Stimulated activated CD8-positive, alpha-beta memory T cell treated with anti-CD3 and anti-CD28 coated beads, Interleukin-2, amount 100 ng/mL, for 48 hours (primary cell): ENCODE measurements at places on chromosomes 1 and 21.

GRCh38 chr1:199178646-199179045, 539.8 kb downstream of the PTPRC start:
- DNase-seq: no peak

DNA sequence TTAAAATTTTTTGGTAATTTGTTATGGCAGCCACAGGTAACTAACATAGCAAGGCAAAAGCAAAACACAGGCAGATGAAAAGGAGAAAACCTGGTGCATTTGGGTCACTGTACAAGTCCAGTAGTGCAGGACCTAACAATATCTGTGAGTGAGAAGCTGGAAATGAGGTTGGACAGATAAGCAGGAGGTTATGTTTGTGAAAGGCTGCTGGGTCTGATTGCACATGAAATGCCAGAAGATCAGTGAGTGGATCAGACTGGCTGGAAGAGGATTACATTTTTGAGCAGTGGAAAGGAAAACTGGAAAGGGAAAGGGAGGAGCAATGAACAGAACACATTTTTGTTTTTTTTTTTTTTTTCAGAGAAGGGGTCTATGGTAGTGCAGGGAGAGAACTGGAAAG, 73.6 kb downstream of the CYYR1 start:
- no peak for DNase-seq

DNA sequence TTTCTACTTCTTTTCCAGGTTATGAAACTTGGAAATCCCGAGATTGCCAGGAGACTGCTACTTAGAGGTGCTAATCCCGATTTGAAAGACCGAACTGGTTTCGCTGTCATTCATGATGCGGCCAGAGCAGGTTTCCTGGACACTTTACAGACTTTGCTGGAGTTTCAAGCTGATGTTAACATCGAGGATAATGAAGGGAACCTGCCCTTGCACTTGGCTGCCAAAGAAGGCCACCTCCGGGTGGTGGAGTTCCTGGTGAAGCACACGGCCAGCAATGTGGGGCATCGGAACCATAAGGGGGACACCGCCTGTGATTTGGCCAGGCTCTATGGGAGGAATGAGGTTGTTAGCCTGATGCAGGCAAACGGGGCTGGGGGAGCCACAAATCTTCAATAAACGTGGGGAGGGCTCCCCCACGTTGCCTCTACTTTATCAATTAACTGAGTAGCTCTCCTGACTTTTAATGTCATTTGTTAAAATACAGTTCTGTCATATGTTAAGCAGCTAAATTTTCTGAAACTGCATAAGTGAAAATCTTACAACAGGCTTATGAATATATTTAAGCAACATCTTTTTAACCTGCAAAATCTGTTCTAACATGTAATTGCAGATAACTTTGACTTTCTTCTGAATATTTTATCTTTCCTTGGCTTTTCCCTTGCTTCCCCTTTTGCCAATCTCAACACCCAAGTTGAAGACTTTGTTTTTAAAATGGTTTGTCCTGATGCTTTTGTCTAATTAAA, 4.0 kb downstream of the CDKN2C start:
- DNase-seq: no peak

DNA sequence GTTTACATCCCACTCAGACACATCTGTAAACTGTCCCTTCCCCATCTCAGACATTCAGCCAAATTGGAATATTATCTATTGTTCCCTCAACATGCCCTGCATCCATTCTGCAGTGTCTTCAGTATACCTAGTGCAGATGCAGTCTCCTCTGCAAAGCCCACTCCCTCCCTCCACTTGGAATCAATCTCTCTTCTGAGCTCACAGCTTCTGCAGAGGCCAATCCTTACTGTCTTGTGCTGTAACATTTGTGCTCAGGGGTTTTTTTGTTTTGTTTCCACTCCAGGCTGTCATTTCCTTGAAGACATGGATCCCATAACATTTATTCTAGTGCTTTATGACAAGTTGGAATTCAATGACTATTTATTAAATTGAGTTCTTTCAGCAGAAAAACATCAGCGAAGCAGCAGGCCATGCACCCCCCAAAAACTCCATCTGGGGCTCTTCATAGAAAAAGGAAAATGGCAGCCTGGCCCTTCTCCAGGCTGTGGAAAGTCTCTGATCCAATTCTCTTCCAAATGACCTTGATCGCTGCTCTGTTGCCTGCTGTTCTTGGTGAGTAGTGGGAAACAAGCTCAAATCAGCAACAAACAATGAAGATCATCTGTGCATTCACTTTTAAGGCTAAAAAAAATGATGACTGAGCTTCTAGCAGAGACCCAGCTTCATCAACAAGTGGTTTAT, 8.7 kb downstream of the C4BPA start:
- no peak for DNase-seq

- DNase-seq: no peak
Observed at GRCh38 chr1:145720556-145720877, 1.2 kb downstream of the CD160 start.

DNA sequence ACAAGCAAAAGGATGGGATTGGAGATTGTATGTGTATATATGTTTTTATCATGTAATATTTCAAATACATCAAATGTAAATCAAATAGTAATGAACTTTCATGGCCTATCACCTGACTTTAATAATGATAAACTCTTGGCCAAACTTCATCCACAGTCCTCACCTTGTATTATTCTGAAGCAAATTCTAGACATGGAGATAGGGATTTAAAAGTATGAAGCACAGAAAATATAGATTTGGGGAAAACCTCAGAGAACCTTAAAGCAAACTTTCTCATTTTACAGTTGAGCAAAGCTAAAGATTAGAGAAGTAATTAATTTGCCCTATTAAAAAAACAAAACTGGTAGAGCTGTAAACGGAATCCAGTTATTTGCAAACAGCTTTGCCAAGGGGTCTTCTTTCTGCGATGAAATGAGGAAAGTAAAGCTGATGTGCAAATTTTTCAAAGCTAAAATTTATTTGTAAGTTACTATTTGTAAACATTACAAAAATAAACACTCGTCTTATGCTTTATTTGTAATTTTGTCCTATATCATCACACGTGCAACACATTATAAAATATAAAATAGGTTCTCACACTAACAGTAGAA, 19.9 kb upstream of the KIF14 start:
- no peak for DNase-seq

DNA sequence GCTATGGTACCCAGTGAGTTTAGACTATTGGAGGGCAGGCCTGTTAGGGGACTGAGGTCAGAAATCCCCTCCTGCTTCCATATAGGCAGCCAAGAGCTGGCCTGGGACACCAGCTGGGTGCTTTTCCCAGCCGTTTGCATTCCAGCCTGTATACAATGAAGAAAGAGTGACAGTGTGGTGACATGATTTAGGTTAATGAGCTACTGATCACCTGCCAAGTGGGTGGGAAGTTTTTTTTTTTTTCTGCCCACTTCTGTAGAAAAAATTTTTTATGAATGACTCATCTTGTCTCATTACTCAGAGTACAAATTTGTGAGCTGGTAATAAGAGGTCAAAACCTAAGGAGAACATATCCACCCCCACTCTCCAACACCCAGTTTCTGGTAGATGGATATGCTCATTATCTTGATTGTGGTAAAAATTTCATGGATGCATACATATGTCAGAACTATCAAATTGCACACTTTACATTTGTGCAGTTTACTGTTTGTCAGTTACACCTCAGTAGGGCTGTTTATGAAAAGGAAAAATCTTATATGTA, 16.4 kb upstream of the CGN start:
- DNase-seq: no peak

DNA sequence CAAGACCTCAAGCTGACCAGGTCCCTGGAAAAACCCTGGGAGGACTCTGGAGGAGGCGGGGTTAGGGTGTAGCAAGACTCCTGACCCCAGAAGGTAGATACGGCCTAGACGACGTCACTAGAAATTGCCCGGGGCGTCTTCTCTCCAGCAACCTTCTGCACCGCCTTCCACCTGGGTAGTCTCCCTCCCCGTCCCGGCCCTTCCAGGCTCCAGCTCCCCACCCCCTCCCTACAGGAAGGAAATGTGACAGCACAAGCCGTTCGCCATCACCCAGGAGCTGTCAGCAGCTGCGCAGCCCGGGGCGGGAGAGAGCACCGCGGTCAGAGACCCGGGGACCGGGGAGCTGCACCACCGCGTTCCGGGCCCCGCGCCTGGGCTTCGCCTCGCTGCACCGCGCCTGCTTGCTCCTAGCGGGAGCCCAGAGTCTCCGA, 20.0 kb downstream of the SERTAD4 start:
- no peak for DNase-seq

- no peak for DNase-seq
Observed at GRCh38 chr1:40266786-40267535, 8.9 kb downstream of the ZMPSTE24 start.

DNA sequence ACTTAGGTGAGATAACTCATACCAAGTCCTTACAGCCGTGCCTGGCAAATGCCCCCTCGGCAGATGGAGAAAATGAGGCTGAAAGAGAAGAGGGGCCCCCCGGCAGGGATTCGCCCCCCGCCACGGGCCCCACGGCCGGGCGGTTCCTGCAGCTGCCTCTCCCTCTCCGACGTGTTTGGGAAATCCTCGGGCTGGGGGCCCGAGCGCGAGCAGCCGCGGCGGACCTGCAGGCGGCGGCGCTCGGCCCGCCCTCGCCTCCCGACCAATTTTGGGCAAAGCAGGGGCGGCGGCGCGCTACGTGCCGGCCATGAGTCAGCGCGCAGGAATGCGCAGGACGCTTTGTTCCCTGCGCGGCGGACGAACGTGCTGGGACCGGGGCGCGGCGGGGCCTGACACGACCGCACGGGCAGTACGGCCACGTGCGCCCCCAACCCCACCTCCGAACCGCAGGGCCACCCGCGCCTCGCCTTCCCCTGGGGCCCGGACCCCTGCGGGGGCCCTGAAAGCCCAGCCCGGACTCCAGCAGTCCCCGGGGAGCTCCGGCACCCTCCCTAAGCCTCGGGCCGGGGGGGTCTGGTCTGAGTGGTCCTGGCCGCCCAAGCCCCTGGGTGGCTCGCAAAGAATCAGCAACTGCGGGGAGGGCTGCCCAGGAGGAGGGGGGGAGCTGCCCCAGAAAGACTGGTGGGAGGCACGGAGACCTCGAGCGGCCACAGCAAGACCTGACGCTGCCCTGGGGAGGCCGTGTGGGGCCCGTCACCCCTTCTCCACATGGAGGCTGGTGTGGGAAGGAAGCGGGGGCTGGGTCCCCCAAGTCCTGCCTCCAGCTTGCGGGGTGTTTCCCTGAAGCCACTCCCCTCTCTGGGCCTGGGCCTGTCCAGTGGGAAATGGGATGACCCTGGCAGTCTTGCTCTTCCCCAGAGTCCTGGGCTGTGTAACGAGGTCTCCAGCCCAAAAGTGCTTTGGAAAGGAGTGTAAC, 11.9 kb upstream of the EDN2 start:
- DNase-seq: peak; percentile 51

DNA sequence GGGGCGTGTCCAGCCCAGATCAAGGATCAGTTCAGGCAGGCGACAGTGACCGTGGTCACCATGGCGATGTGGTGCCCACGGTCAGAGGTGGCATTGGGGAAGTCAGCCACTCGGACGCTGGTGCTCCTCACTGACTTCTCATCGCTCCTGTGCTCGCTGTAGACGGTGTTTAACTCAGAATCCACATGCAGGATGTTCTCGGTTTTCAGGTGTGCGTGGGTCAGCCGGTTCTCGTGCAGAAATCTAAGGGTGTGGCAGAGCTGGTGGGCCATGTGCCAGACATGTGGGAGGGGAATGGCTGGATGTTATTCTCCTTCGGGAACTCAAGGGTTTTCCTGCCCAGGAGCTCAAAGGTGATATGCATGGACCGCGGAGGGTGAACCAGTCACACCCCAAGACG, 11.7 kb downstream of the OR2AJ1 start:
- DNase-seq: no peak

GRCh38 chr1:229726061-229726460, 100.0 kb downstream of the URB2 start:
- DNase-seq: no peak

DNA sequence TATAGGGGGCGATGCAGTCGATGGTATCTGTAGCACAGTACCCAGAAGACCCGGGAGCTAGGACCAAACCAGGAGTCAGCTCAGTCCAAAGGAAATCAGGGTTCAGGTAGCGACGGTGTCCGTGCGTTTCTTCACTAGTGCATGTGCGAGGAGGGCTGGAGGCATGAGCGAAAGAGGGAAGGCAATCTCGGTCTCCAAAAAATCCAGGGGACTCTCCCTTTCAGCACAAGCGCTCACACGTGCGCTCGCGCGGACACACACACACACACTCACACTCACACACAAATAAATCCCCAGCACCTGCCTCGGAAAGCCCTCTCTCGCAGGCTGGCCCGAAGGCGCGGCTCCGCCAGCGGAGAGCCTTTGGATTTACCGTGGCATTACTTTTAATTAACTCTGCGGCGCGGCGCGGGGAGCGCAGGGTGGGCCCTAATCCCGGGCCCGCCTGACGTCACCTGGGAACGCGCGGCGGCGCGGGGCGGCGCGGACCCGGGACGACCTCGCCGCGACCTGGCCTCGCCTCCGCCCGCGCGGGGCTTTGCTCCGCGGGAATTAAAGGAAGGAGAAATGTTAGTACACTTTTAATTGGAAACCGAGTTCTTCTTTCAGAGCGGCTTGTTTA, 121.2 kb downstream of the LMX1A start:
- DNase-seq: no peak

- no peak for DNase-seq
Observed at GRCh38 chr1:119909890-119910596, 13.7 kb upstream of the ADAM30 start.

GRCh38 chr1:231278100-231278790, 37.2 kb downstream of the GNPAT start:
- DNase-seq: no peak

- DNase-seq: no peak
Observed at GRCh38 chr1:156262461-156263287, 14.8 kb upstream of the PAQR6 start.

DNA sequence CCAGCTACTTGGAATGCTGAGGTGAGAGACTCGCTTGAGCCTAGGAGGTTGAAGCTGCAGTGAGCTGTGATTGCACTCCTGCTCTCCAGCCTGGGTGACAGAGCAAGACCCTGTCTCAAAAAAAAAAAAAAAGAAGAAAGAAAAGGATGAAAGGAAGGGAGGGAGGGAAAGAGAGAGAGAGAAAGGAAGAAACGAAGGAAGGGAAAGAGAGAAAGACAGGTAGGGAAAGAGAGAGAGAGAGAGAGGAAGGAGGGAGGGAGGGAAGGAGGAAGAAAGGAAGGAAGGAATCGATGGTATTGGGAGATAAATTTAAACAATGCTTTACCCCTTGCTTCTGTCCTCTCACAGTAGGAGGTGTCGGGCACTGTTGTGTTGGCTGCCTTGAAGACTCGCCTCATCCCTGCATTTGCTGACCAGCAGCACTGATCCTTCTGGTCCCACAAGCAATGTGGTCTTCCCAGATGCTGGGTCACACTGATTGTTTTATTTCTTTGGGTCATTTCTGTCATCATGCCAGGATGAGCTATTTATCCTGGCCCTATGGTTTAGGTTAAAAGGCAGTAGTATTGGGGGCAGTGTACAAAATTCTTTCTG, 30.9 kb downstream of the GPR137B start:
- DNase-seq: no peak

- no peak for DNase-seq
Observed at GRCh38 chr1:11273595-11274234, 717 bp downstream of the UBIAD1 start.
